ENCODE measurements at places on chromosomes 1 and 21.

GRCh38 chr1:158017800-158018595 lies 24.6 kb downstream of the KIRREL1 start:
- no peak for DNase-seq

DNA sequence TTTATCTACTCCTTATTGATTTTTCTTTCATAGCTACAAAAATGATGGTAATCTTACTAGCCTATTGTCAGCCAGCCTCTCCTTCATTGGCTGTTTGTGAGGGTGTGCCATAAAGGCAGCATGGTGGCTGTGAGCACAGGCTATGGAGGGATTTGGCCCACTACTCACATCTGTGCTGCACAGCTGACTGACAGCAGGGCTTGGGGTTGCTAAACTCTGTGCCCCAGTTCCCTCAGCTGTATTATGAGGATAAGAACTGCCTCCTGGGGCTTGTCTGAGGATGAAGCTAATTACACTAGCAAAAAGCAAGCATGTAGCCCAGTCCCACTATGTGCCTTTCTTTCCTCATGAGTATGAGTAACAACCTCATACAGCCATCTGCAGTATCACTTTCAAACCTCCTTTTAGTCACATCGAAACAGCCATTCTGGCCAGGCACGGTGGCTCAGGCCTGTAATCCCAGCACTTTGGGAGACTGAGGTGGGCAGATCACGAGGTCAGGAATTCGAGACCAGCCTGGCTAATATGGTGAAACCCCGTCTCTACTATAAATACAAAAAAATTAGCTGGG lies 66.2 kb downstream of the COQ8A start:
- no peak for DNase-seq

GRCh38 chr1:38475624-38476005 lies 384.0 kb downstream of the RRAGC start:
- no peak for DNase-seq

DNA sequence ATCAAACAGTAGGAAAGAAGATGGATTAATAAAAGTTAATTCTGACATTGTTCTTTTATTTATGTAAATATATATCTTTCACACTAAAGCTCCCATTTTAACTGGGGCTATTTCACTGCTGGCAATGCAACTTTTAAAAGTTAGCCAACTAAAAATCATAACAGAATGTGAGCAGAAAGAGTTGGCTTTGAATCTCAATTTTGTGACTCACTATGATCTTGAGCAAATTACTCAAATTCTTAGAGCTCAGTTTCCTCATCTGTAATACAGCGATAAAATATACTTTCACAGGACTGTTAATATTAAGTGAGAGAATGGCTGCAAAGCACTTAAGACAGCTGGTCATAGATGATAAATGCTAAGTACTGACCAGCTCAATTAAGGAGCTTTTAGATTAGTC lies 10.8 kb downstream of the EFCAB14 start:
- no peak for DNase-seq

- DNase-seq: no peak
These were observed 199.2 kb downstream of the DNM3 start for GRCh38 chr1:172040466-172040865.

DNA sequence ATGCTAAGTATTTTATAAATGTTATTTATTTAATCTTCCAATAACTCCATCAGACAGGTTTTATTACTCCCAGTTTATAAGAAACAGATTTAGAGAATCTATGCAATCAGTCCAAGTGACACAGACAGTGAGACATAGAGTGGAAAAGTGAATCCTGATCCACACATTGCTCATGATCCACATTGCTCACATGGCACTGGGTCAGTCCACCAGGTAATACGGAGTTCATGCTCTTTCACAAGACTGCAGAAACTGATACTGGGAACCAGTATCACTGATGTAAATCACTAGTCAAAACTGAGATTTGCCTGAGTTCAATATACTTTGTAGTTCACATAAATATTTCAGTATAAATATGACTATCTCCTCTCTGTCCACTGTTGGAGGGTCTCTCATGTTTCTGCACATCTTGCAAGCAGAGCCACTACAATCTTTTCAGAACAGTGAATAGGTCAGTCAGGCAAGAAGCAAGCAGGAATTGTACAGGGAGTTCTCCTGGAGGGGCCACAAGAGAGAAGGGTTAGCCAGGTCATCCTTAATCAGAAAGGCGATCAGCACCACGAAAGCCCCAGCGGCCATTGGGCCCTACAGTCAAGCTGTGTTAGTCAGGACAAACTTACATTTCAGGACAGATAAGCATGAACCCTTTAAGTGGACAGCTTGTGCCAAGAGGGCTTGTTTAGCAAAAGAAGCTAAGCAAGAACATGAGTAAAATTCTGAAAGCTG lies 275.4 kb upstream of the NR5A2 start:
- no peak for DNase-seq

- no peak for DNase-seq
These were observed 11.9 kb downstream of the RAP1A start for GRCh38 chr1:111631502-111631901.

DNA sequence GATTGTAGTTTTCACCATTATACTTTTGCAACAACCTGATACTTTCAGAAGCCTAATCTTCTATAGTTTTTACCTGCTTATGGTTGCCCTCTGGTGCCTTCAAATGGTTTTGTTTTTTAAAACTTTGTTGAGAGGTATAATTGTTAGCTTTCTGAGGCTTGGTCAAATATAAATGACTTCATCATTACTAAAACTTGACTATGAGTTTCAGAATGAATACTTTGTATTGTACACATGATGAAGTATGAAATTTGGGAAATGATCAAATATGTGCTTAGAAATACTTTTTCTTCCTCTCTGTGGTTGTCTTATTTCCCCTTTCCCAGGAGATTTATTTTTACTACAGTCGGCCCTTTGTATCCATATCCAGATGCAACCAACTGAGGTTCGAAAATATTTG lies 151.8 kb upstream of the B3GALT2 start:
- DNase-seq: no peak

DNA sequence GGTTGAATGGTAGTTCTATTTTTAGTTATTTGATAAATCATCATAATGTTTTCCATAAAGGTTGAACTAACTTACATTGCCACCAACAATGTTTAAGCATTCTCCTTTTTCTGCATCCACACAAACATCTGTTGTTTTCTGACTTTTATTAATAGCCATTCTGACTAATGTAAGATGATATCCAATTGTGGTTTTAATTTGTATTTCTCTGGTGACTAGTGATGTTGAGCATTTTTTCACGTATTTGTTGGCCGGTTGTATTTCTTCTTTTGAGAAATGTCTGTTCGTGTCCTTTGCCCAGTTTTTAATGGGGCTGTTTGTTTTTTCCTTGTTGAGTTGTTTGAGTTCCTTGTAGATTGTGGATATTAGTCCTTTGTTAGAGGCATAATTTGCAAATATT lies 24.6 kb upstream of the SLC35F3 start:
- DNase-seq: no peak

- DNase-seq: peak; percentile 66
These were observed 3.2 kb upstream of the CCNL2 start for GRCh38 chr1:1402072-1402900.

DNA sequence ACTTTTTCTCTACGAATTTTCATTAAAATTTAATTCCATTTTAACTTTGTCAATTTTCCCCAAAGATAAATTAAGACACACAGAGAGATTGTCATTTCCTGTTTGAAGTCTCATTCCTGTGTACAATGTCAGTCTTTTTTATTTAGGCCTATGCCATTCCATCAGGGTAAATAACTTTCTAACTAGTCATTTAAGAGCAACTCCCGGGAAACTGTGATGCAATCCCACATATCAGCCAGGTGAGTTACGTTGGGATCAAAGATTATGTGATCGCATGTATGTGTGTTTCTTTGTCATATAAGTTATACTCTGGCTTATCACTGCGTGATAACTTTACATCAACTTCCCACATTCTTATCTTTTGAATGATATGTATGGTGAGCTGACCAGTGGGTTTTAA lies 86.1 kb upstream of the S1PR1 start:
- DNase-seq: no peak

- no peak for DNase-seq
These were observed 12.4 kb upstream of the FCGR2A start for GRCh38 chr1:161492827-161493226.

- DNase-seq: no peak
These were observed 32.7 kb upstream of the COA6 start for GRCh38 chr1:234340528-234340927.

- no peak for DNase-seq
These were observed 15.6 kb downstream of the SZT2 start for GRCh38 chr1:43405219-43405875.

- DNase-seq: no peak
These were observed 74.7 kb downstream of the NTPCR start for GRCh38 chr1:233025157-233025556.

DNA sequence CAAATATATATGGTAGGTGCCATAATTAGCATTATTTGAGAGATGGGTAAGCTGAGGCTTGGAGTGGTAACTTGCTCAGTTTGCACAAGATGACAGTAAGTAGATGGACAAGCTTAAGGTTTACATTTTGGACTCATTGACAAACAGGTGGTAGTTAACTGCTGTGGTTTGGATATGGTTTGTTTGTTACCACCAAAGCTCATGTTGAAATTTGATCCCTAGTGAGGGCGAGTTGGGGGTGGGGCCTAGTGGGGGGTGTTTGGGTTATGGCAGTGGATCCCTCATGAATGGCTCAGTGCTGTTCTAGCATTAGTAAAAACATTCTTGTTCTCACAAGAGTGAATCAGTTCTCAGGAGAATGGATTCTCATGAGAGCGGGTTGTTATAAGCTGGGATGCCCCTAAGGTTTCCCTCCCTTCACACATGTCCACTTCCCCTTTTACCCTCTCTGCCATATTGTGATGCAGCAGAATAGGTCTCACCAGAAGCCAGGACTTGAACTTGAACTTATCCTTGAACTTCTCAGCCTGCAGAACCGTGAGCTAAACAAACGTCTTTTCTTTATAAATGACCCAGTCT lies 6.6 kb upstream of the PRRX1 start:
- DNase-seq: no peak

DNA sequence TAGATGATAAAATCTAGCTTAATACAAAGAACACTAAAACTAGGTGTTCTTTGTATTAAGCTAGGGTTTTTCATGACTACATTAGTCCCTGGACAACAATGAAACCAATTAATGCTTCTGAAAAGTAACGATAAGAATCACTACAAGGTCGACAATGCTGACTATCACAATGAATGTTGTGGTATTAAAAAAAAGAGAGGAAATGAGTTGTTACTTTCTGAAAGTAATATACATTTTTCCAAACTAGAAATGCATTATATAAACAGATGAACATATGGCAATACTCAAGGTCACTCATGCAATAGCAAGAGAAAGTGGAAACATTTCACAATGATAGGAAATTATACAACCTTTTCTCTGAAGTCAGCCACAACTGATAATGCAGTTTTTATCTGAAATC lies 19.0 kb downstream of the DPH5 start:
- no peak for DNase-seq

DNA sequence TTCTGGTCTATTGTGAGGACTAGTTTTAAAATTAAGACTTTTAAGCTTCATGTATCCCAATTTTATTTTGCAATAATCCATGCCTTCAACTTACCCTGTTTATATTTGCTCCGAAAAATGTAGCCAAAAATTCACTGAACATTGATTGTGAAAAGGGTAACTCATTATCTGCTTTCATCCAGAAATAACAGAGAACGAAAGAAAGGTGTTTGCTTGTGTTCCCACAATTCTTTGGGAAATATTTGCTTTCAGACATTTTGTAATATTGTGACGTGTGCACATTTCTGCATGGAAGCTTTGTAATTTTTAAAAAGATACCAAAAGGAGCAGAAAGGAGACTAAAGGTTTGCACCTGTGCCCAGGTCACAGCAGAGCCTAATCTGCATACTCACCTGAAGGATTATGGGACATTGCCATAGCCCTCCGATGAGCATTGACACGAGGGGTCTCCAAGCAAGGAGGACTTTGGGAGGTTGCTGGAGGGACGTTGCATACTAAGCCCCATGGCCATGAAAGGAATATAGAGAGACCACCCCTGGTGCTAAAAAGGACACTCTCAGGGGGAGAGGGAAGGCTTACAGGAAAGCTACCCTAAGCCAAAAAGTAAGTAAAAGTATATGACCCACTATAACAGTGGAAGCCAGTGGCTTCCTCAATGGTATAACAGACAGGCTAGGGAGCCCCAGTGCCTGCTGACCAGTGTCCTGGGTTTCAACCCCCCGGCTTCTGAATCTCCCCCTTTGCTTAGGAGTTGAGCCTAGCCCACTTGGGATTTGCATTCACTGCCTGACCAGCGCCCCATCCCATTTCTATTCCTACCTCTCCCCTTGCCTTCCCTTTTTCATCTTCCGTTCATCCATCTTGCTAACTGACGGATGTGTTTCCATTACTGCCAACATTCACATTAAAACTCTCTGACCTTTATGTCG lies 148.6 kb upstream of the ZC3H12A start:
- no peak for DNase-seq

- peak; percentile 89 for DNase-seq
These were observed 54.7 kb downstream of the MEF2D start for GRCh38 chr1:156445789-156446263.

DNA sequence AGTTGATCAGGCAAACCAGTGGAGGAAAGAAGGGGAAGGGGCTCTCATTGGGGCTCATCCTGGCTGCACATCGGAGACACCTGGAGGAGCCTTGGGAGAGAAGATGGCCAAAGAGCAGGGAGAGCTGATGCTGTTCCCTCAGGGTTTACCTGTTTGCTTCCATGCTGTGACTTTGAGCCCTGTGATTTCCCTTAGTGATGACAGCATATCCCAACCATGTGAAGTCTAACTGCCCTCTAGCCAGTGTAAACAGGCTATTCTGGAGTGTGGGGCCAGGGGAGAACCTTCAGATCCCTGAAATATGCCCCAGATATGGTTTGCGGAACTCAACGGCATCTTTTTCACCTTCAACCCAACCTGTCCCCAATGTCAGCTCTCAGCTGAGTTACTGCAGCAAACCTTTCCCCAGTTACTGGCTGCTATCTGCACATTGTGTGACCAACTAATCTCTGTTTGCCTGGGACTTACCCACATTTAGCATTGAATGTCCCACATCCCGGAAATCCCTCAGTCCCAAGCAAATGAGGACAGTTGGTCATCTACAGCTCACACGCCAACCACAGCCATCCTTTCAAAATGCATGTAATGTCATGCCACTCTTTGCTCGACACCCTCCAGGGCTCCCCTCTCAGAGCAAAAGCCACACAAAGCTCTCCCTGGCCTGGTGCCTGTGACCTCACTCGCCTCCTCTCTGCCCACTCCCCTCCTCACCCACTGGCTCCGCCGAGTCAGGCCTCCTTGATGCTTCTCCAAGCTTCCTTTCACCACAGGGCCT lies 242.3 kb downstream of the KCNJ6 start:
- no peak for DNase-seq

Data from stimulated activated CD8-positive, alpha-beta memory T cell treated with anti-CD3 and anti-CD28 coated beads, Interleukin-4, amount 100 ng/mL, for 48 hours (primary cell).